ENCODE measurements at places on chromosomes 6 and 20.

- no peak for DNase-seq
Observed at GRCh38 chr6:26027491-26028211, 59.6 kb upstream of the HFE start.

- DNase-seq: no peak
Observed at GRCh38 chr20:1370548-1371110, 22.2 kb downstream of the FKBP1A start.

- no peak for DNase-seq
Observed at GRCh38 chr6:47323321-47323720, 13.6 kb upstream of the TNFRSF21 start.

DNA sequence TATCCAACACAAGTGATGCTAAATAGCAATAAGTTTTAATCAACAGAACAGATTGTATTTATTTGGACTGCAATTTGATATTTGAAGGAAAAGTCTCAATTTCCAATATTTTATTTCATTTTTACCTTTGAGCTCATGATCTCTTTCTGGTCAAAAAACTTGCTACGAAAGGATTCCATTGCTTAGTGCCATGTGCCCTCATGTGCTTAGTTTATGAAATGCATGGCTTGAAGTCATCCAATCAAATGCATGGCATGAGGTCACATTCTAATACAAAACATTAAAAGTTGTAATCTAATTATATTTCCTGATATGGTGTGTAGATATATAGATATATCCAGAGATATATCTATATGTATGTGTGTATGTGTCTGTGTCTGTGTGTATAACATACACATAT, 321.2 kb upstream of the ADGRB3 start:
- DNase-seq: no peak

- no peak for DNase-seq
Observed at GRCh38 chr6:130381459-130382380, 15.9 kb downstream of the TMEM200A start.

DNA sequence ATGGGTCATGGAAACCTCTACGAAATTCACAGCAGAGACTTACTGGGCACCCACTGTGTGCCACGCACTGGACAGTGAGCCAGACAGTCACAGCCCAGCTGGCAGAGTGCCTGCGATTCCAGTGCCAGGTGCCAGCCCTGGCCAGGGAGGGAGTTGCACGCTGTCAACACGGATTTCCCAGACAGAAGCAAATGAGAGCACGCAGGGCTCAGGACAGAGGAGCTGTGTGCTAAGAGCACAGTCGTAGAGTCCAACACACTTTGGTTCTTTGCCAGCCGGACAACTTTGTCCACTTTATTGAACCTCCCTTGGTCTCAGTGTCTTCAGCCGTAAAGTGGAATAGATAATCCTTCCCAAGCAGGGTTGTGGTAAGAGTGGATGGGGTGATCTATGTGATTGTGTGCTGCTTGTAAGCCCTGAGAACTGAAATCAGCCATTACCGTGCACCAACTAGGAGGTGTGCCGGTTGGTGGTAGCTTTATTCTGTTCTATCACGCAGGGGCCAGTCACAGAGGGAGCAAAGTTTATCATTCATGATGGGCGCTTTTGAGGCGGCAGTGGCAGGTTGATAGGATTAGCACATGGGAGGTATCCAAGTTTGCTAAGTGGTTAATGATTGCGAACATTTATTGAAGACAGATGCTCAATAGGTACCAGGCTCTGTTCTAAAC, 40.6 kb downstream of the SIRPA start:
- DNase-seq: no peak

GRCh38 chr6:123420512-123420911, 216.2 kb downstream of the TRDN start:
- no peak for DNase-seq

DNA sequence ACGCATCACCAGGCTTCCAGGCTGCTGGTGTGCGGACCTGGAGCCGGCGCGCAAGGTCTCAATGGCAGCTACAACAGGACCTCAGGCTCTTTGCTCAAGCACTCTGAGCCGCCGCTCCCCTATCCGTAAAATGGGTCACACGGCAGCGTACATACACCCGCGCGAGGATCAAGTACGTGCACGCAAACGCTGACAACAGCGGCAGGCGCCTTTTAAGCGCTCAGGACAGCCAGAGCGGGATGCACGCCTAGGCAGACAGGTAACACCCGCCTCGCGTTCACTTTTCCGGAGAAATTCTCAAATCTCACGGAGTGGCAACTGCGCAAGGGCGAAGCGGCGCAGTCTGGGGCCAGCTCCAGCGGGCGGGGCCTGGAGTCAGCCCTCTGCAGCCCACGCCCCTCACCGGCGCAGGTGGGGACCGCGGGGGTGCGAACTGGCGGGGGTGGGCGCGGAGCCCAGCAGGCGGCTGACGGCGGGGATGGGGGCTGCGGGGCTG, 535 bp downstream of the EXOC2 start:
- DNase-seq: peak; percentile 80

DNA sequence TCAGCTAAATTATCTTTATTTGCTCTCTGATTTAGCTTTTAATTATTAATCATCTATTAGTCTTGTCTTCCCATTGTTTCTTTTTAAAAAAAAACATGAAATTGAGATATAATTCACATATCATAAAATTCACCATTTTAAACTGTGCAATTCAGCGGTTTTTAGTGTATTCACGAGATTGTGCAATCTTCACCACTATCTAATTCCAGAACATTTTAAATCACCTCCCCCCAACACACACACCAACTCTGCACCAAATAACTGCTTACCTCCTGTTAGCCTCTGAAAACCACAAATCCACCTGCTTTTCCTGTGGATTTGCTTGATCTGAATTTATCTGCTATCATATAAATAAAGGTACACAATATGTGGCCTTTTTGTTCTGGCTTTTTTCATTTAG, 8.8 kb upstream of the ABRACL start:
- no peak for DNase-seq

GRCh38 chr6:143426026-143426425, 24.5 kb downstream of the ADAT2 start:
- no peak for DNase-seq

DNA sequence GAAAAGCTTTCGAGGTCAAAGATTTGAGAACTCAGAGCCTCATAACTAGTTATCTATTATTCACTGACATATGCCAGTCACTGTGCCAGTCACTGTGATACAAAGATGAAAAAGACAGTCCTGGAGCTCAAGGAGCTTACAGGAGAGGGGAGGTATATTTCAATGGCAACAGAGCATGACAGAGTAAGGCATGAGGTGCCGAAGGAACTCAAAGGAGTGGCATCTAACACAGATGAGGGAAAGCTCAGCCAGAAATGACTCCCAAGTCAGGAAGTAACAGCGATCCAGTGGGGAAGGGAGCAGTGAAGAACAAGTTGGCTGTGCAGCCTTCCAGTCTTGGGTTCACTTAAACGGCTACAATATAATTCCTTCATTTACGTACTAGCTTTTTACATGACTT, 46.6 kb downstream of the DTNBP1 start:
- no peak for DNase-seq

DNA sequence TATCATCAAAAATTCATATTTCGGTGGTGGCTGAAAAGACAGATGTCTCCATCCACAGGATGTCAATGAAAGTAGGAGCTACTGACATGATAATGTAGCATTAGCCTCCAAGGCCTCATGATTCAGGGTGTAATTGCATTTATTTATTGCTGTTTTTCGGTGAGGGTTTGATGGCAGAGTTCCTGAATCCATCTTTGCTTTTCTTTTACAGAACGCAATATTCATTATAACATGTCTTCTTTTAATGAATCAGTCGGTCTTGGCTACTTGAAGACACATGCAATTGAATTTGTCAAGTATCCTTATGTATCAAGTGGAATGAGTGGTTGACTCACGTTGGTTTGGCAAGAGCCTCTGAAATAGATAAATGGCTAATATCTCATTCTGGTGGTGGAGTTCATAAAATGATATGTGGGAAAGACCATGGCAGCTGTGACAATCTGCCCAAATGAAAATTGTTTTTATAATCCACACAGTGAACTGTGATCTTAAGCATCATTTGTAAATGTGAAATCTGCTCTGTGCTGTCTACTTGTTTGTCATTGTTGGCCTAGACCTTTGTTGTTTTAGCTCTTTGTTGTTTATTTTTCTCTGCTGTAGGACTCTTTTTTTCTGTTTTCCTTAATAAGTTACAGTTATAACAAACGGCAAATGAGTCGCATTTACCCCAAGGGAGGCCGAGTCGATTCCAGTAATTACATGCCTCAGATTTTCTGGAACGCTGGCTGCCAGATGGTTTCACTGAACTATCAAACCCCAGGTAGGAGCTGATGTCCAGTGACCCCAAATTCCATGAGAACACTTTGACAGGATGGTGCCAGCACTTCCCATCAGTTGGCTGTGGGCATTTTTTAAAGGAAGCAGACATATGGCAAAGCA, 105.7 kb upstream of the LAMP5 start:
- no peak for DNase-seq

- DNase-seq: no peak
Observed at GRCh38 chr6:132161283-132161682, 210.1 kb upstream of the CCN2 start.

- no peak for DNase-seq
Observed at GRCh38 chr6:106452628-106453027, 92.1 kb downstream of the CRYBG1 start.

- DNase-seq: no peak
Observed at GRCh38 chr6:154127657-154128056, 88.6 kb downstream of the OPRM1 start.

DNA sequence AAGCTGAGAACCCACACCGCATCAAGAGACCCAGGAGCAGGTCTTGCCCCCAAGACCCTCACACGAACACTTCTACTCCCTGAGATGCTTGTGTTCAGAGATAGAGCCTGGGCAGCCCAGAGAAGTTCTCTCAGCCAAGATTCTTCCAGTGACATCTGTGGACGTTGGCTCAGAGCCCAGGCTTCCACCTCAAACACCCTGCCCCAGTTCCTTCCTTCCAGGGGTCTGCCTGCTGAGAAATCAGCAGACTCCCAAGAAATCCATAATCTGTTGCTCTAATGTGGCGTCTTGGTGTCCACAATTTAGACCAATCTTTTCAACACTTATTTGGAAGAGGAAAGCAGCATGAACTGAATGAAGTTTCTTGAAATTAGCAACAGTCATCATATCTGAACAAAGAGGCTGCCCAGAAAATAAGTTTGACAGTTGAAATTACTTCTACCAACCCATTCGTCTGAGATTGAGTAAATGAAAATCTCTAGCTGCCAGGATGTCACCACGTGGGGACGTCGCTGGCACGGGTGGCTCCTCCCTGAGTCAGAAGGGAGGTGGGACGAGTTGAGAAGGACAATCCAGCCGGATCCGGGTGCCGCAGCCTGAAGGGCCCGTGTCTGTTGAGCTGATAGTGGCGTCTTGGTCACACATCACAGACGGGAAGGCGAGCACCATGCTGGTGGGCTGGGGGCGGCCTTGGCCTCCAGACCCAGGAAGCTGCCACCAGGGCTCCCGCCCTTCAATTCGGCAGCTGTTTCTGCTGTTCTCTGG, 400.9 kb downstream of the TAF4 start:
- no peak for DNase-seq

GRCh38 chr20:50309764-50310672, 119.4 kb downstream of the CEBPB start:
- no peak for DNase-seq

DNA sequence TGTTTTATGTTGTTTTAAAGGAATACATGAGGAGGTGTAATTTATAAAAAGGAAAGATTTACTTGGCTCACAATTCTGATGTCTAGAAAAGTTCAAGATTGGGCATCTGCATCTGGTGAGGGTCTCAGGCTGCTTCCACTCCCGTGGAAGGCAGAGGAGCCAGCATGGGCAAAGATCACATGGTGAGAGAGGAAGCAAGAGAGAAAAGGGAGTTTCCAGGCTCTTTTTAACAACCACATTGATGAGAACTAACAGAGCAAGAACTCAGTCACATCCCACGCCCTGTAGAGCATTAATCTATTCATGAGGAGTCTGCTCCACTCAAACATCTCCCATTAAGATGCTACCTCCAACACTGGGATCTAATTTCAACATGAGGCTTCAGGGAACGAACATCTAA, 1666.3 kb downstream of the HACE1 start:
- DNase-seq: no peak

GRCh38 chr20:44518248-44518647, 3.6 kb downstream of the SERINC3 start:
- DNase-seq: no peak

DNA sequence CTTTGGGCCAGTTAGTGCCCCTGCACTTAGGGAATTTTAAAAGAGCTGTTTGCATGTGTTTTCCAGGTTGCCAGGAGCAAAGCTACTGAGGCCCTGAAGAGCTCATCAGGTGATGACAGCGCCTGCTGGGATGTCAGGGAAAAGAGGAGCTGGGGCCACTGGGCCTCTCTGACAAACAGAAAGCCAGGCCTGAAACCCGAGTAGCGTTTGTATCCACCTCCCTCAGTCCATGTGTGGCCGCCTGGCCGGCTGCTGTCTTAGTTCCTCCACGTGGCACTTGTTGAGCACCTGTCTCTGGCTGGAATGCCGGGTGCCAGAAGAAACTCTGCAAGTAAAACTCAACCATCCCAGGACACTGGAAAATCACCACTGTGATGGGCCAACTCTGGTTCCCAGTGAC, 601.2 kb downstream of the CDH26 start:
- no peak for DNase-seq

DNA sequence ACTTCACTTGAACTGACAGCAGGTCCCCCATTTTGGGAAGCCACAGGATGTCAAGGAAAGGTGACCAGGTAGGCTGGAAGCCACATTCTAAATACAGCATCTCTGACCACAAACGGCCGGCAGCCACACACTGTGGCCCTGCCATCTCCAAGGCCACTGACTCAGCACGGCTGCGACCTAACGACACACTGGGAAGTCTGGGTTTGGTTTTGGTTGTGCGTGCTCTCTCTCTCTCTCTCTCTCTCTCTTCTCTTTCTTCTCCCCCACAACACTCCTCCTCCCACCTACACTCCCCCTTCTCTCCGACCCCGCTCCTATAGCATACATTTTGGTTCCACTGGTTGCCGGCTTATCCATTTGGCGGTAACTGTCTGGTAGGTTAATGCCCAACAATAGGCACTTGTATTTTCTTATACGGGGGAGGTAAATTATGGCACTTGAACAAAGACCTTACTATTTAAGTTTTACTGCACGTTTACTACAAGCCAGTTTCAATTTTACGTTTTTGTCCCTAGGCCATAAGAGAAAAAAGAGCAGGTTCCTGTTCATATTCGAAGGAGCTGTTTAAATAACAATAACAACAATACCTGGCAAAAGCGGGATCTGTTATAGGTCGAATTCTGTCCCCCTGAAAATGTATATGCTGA, 103.6 kb downstream of the GMDS start:
- DNase-seq: no peak

All from activated naive CD8-positive, alpha-beta T cell treated with anti-CD3 and anti-CD28 coated beads, Interleukin-2, amount 10 ng/mL, durations not matched to agents 7 days and 5 days (primary cell).